ENCODE measurements at places on chromosomes 12 and 14.

DNA sequence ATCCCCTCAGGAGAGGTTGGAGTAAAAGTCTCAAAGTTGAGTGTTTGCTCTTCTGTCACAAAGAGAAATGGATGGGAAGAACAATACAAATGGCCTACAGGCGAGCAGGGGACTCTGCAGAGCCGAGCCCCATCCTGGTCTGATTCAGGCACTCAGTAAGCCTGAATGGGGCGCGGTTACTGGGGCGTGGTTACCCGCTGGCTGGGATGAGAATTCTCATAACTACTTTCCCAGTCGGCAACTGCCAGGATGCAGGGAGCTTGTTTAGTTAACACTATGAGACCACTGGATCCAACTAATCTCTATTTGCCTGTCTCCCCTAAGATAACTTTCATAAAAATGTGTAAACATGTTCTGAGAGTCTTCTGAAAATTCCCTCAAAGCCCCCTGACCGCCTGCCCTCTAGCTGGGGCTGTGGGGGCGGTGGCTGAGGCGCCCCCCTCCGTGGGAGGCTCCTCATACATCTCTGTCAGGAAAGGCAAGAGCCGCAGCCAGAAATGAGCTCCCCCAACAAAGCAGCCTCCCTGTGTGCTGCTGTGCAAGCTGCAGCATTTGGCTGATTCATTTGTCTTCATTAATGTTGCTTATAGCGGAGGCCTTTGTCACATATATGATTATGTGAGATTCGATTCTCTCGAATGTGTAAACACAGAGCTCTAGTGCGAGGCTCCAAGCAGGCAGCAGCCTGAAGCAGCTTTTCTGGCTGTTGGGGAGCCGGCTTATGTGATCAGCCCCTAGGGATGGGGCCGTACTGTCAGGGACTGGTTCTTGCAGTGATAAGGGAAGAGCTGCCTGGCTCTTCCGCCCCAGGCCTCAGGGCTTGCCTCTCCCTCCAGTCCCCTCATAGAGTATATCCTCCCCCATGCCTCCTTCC, 126.1 kb upstream of the ARHGAP5 start:
- ATAC-seq: no peak

DNA sequence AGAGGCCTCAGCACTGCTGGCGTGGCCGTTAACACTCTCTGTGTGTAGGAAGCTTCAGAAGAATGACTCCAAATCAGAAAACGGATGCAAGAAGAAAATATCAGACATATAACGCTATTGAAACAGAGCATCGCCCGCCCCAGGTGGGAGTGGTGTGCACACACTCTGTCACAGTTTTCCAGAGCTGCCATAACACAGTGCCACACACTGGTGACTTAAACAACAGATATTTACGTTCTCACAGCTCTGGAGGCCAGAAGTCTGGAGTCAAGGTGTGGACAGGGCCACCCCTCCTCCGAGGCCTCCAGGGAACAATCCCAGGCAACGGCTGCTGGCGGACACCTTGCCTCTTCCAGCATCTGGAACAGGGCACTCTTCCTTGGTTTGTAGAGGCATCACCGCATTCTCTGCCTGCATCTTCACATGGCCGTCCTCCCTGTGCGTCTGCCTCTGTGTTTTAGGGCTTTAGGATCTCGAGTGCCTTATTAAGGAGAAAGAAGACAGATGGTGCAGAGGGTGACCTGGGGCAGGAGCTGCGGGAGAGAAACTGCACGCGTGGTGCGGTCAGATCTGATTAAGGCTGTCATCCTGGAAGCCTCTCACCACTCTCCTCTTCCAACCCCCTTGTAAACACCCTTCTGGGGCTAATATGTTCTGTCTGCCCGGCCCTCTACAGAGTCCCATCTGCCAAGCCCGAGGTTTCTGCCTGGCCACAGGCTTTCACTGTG, 141.0 kb downstream of the SLC15A4 start:
- no peak for ATAC-seq

GRCh38 chr12:2389079-2389790, 336.4 kb downstream of the CACNA1C start:
- ATAC-seq: no peak

GRCh38 chr12:26080911-26081310, 43.9 kb downstream of the BHLHE41 start:
- no peak for ATAC-seq

DNA sequence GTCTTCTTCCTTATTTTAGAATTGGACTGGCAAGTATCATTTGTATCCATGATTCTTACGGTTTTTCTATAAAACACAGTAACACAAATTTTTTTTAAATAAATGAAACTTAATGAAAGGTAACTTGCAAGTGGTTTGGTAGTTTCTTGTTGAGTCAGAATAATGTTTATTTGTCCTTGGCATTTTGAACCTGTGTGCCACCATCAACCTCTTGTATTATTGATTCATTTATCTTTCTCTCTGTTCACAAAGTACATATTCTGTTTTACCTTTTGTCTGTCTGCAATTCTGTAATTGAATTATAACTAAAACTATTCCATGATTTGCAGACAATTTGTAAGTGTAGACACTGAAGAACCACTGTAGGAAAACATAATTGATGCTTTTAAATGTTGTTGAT, 54.7 kb downstream of the MIPOL1 start:
- ATAC-seq: no peak

DNA sequence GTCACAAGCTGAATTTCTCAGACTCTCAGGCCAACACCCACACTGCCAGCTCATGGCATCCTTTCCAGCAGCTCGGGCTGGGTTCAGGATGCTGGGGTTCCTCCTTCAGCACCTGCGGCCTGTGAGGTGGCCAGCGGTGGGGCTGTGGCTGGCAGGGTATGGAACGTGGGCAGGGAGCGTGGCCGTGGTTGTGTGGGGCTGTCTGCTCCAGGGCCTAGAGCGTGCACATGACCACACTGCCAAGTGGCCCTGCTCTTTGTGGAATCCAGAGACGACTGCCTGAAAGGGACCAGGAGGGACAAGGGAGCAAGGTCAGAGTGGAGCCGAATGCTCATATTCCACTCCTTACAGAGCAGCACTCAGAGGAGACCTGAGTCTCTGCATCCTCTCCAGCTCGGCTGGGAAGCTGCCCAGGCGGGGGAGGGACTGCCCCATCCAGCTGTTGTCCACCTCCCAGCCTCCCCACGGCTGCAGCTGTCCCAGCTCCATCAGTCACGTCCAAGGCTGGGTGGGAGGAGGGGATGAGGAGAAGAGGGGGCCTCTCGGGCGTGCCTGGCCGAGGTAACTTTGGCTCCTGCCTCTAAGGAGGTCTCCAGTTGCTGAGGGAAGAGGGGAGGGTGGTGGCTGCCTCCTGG, 71.3 kb downstream of the TSPAN9 start:
- peak; percentile 21 for ATAC-seq
